ENCODE measurements at places on chromosomes 16 and 17.

DNA sequence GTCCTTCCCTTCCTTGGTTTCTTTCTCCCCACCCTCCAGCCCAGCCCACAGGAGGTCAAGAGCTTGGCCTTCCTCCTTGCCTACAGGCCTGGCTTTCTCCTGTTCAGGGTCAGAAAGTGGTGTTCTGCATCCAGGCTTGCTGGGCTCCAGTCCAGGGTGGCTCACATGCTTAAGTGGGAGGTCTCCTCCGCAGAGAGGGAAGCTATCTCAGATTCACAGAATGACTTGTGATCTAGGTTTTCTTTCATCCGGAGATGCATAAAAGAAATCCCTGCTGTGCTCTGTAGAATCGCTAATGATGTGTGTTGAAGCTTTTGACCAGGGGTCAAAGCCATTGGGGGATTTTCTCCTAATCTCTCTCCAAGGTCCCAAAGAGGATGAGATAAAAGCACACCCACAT lies 382.3 kb upstream of the EEF2KMT start:
- no peak for DNase-seq

GRCh38 chr17:4533523-4534504 lies 21.4 kb downstream of the MYBBP1A start:
- no peak for DNase-seq

DNA sequence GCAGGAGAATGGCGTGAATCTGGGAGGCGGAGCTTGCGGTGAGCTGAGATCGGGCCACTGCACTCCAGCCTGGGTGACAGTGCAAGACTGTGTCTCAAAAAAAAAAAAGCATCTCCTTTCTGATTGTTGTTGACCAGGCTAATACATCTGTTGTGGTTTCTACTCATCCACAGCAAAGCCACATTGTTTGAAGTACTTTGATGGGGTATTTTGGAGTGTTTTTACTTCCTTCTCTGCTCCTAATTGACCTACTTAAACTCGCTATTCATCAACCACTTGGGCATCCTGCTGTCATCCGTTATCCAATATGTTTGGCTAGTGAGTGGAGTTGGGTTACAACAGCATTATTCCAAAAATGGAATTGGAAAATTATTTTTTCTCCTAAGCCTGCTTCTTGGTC lies 3.5 kb upstream of the CDC27 start:
- DNase-seq, result no peak

DNA sequence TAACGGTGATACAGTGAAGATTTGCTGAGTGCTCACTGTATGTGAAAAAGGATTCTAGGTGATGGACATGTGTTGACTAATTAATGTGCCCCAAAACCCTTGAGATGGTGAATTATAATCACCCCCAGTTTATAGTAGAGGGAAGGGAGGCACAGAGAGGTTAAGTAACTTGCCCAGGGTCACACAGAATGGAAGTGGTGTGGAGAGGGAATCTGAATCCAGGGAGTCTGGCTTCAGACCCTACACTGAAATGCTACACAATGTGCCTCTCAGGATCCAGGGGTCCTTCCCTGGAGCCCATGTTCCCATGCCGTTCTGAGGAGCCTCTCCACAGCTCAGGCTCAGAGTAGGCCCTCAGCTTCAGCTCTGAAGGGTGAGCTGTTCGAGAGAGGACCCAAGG lies 11.6 kb downstream of the TRPV2 start:
- no peak for DNase-seq

- no peak for DNase-seq
Observed at GRCh38 chr17:47973541-47973940, 2.6 kb downstream of the CDK5RAP3 start.
